ENCODE measurements at places on chromosomes 4 and X.

GRCh38 chr4:67697860-67698687 lies 2.9 kb downstream of the UBA6 start:
- DNase-seq, result no peak

DNA sequence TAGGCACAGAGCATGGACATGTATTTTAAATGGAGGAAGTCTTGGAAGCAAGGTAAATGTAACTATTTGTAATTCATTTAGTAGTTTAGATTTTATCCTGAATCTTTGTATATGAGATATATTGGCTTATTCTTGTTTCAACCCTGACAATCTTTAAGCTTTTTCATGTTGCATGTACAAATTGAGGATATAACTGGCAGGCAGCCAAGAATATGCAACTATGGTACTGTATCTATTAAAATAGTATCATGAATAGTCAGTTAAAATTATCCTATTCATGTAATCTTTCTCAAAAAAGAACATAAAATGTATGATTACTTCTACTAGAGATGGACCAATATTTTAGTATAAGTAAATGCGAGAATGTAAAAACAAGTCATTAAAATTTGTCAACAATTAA lies 1141.5 kb downstream of the PCDH18 start:
- DNase-seq, result no peak

DNA sequence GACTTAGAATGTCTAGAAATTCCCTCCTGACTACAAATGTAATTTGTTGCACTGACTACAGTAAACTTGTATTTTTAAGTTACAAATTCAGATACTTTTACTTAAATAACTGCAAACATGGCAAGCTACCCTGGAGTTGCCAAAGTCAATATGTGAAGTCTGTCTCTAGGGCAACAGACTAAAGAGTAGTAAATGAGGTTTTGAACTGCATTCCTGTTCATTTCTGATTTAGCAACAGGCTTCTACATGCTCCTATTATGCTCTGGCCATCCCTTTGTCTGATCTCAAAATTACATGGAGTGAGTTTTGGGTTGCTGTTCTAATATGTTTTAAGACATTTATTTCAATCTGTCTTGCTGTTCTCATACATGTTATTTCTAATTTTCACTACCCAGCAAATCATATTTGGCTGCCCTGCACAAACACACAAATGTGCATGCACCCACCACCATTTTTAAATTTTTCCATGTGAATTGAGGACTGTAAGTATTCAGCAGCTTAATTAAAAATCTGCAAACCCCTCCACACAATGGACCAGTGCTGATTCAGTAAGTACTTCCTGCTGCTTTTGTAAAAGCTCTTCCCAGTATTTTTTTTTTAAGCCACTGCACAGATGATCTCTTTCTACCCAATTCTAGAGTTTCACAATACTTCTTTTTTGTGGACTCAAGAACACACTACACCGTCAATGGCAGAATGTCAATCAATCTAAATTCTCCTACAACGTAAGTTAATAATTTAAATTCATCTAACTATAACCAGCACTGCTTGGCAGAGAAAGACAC lies 26.7 kb downstream of the SH3RF1 start:
- DNase-seq, result no peak

DNA sequence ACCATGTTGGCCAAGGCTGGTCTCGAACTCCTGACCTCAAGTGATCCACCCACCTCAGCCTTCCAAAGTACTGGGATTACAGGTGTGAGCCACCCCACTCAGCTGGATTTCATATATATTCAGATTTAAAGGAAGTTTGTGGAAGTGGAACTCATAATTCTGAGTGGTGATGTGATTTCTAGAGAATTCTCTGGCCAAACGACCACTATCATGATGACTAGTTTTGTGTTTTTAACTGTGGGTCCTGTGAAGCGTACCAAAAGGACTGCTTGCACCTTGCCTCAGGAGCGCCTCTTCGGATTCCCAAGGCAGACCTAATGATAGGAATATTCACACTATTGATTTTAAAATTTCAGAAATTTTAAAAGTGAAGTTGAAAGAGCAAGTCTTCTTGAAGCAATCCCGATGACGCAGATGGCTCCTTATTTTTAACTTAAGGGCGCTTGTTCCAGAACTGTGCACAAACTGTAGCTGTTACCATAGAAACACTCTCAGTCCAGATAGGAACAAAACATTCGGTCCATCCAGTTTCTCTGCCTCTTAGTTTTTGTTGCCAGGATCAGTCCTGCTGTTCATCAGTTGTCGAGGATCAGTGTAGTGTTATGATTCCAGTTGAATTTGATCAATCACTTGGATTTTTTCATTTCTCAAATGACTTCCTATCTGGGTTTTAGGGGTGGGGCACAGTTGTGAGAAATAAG lies 51.7 kb upstream of the CLCN4 start:
- no peak for DNase-seq

DNA sequence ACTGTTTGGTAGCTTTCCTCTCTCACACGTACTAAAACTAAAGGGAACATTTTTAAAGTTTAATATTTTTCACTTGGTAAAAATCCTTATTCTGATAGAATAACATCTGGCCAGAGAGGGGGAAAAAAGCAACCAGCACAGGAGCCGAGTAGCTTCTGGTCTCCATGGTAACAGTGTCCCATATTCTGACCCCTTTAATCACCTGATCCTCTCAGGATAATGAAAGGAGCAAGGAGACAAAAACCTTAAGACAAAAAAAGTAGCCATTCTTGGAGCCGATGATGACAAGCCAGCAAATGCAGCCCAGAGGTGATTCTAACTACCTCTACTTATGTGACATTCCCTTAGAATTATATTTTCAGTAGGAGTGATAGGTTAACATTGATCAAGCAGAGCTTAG lies 126.6 kb downstream of the SLC39A8 start:
- no peak for DNase-seq

- no peak for DNase-seq
Measured at GRCh38 chrX:2784026-2784425, 32.2 kb downstream of the XG start.

DNA sequence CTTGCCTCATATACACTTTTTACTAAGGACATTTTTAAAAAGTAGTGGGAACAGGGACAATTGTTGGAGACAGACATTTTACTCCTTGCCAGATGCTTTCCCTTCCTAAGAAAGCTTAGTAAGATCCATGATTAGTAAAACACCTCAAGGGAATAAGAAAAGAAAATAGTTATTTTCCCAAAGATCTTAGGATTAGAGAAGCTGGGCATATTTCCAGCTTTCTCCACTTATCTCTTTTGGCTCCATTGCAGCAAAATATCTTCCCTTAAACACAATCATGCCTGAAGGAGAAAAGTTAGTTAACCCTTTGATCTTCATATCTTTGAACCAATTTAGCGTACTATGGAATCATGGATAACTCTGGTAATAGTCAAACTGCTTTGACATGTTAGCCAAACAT lies 257.9 kb downstream of the PCDH18 start:
- no peak for DNase-seq

GRCh38 chr4:107060388-107060787 lies 24.3 kb upstream of the DKK2 start:
- DNase-seq, result no peak

DNA sequence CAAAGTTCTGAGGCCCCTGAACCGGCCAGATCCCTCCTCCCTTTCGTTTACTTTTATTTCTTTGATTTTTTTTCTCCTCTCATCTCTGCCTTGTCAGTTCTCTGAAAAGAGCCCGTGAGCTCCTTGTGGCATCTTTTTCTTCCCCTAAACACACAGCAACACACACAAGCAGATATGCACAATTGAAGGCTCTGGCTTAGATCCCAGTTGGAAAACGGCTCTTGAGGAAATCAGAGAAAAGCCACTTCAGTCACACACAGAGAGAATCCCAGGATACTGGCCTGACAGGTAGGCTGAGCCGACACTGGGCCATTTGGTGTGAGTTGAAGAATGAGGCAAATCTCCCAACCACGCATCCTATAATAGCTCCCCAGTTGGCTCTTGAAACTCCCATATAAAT lies 12.9 kb downstream of the DIPK2B start:
- no peak for DNase-seq

DNA sequence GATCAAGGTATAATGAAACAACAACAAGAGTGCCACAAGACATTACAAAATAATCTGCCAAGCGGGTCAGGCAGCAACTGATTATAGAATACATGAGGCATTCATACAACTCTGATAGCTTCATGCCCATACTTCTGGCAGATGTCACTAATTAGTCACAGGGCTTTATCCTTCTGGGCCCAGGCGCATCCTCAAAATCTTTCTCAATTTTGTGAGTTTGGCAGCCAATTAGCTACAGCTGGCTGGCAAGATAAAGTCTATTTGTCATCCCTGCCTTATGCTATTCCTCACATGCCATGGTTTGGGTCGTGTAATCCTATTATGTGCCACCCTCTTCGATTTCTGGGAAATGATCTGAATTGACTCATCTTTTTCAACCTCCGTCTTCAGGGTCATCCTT lies 254.3 kb downstream of the PACRGL start:
- DNase-seq, result no peak

DNA sequence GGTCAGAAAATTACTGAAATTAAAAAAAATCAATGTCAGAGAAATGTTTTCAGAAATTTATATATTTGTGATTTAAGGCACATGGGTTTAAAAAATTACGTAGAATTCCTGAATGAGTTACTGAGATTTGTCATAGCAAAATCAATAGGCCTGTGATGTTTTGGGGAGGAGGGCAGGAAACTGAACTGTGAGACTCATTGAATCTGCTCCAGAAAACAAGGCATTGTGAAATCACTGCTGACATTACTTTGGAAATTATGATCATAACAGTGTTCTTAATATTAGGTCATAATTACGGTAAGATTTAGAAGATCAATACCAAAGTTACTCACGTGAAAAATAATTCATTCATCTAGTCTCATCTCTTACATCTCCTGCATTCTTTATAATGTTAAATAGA lies 5.3 kb downstream of the FGF5 start:
- DNase-seq, result no peak

GRCh38 chrX:150063138-150063518 lies 124.8 kb upstream of the EOLA2 start:
- no peak for DNase-seq

DNA sequence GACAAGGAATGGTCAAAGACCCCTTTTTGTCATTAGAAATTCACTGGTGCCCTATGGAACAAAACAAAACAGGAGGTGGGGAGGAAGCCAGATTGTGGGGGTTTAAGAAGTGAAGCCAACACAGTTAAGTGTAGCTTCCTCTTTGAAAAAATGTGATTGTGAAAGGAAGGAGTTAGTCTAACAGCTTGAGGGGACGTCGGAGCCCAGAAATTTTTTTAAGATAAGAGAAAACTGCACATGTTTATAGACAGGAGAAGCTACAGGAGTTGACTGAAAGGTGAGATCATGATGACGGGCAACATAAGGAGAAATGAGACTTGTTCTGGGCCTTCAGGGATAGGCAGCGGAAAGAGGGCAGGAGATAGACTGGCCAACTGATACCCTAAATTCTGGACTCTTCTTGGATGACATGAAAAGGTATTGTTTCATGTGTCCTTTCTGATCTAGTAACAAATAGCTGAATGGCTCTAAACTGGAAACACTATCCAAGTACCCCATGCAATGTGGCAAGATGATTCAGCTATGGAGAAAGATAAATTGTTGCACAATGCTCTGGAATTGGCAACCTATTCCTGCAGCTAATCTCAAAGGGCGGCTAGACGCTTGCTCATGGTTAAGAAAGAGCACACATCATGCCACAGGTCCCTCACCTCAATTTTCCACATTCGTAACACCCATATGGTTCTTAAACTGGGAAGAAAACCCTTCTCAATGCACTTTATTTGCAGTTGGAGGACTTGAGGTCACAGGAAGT lies 3.7 kb upstream of the HDAC8 start:
- no peak for DNase-seq

DNA sequence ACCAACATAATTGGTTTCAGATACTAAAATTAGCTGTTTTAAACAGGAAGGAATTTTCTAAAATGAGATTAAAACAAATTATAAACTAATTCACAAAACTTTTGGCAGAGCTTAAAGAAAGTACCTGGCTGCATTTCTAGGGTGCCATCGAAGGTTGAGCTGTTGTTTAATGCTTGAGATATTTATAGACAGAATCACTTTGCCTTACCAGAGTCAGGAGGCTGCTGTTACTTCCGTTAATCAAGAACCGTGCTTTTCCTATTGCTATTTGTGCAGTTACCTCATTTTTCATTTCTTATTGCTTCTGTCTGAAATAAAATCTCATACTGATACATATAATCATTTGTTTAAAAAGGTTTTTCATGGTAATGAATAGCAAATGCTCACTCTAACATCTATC lies 242.9 kb downstream of the TECRL start:
- DNase-seq, result no peak

- no peak for DNase-seq
Measured at GRCh38 chr4:182494103-182494502, 250.9 kb downstream of the TENM3 start.

- DNase-seq, result no peak
Measured at GRCh38 chr4:41009411-41009810, 204.9 kb downstream of the APBB2 start.

DNA sequence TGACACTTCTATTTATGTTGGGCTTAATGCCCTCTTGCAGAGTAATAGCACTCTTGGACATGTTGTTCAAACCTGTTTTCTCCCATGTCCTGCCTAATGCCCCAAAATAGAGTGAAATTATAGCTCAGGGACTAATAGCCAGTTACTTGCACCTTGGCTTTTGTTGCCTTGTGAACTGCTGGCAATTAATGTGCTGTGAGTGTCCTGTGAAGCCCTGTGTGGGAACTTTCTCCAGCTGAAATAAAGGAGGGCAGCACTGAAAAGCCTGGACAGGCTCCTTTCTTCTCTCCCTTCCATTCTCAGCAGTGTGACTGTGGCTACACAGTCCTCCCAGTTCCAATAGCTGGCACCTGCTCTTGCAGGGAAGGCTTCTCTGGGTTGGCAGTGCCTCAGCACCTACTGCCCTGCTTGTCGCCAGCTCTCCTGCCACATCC lies 72.4 kb downstream of the DCLK2 start:
- no peak for DNase-seq

GRCh38 chr4:144820011-144820727 lies 174.2 kb downstream of the HHIP start:
- no peak for DNase-seq

- no peak for DNase-seq
Measured at GRCh38 chrX:119455264-119455663, 13.0 kb upstream of the SLC25A5 start.

DNA sequence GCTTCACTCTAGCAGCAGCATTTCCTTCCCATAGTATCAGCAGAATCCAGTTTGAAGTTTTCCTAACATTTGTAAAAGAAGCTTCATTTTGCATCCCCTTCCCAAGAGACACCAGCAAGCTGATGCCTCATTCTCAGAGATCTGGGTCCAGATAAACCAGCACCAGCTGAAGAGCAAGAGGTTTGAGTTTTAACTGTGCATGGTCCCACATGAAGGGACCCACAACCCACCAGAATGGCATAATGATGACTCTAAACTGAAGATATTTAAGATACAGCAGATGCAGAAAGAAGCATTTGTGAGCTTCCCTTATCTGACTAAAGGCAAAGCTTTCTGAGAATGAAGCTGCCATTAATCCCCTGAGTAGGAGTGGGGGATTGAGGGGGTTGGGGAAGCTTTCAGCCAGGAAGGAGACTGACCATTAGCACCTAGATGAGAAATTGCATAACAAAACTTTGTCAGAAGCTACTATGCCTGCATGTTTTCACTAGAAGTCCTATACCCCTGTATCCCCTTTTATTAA lies 18.6 kb downstream of the NUDT6 start:
- DNase-seq, result no peak

All from left colon (tissue), 2 donors.